ENCODE measurements at places on chromosomes 1 and 21.

GRCh38 chr1:39960431-39960958 is 5.5 kb downstream of the MFSD2A start:
- peaks cover 46% of the 10 kb centered on the region for H3K27me3 ChIP-seq
- peaks cover 13% of the 10 kb centered on the region for H3K4me1 ChIP-seq
- no peak overlapping the region for H3K4me3 ChIP-seq
- H3K36me3 ChIP-seq = no peaks in the 10 kb centered on the region
- H3K27ac ChIP-seq = no peak overlapping the region

DNA sequence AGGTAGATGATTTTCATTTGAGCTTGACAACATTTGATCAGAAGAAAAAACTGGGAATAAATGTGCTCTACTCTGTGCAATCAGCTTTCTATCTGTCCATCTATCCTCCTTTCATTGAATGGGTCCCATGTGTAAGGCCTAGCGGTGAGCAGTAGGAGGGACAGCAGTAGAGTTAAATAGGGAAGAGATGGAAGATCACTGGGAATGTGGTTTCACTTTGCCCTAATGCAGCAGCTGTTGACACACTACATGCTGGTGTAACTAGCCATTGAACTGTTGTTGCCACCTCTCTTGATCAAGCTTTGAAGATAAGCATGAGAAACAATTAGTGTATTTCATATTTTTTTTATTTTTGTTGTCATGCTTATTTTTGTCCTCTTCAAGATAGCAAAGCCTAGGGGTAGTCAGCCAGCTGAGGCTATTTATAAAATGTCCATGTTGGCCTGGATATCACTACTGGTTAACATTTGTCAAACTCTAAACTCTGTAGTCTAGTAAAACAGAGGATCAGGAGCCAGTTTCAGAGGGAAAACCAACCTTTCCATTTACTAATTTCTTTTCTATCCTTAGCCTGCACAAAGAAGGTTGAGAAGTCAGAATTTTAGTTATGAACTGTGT is 41.9 kb downstream of the CACNA1E start:
- H3K27me3 ChIP-seq = no peaks in the 10 kb centered on the region
- no peak for DNase-seq
- no peaks in the 10 kb centered on the region for H3K4me1 ChIP-seq
- H3K4me3 ChIP-seq = no peak overlapping the region
- H3K36me3 ChIP-seq = no peaks in the 10 kb centered on the region
- H3K27ac ChIP-seq = no peak overlapping the region

DNA sequence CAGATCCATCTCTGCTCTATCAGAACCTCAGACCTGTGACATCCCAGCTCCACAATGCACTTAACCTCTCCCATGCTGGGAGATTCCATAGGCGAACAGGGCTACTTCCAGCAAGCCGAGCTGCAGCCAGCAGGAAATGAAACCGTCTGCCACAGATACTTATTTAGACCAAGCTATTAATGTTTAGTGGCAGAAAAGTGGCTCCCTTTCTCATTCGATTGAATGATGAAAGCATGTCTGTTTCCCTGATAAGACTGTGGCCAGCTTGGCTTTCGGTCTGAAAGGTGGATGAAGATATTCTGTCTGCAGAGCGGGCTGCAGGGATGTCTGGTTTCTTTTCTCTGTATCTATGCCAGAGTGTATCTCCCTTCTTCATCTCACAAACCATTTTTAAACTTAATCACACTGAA is 146.4 kb downstream of the GREM2 start:
- H3K27me3 ChIP-seq = peaks cover 12% of the 10 kb centered on the region
- no peaks in the 10 kb centered on the region for H3K4me1 ChIP-seq
- H3K36me3 ChIP-seq = no peaks in the 10 kb centered on the region
- H3K27ac ChIP-seq = no peak overlapping the region
- no peak for DNase-seq

GRCh38 chr1:26861889-26862378 is 1.0 kb upstream of the SFN start:
- H3K4me3 ChIP-seq = no peak overlapping the region
- H3K36me3 ChIP-seq = peaks cover 4% of the 10 kb centered on the region
- DNase-seq = no peak
- H3K4me1 ChIP-seq = peaks cover 21% of the 10 kb centered on the region
- no peaks in the 10 kb centered on the region for H3K27me3 ChIP-seq

DNA sequence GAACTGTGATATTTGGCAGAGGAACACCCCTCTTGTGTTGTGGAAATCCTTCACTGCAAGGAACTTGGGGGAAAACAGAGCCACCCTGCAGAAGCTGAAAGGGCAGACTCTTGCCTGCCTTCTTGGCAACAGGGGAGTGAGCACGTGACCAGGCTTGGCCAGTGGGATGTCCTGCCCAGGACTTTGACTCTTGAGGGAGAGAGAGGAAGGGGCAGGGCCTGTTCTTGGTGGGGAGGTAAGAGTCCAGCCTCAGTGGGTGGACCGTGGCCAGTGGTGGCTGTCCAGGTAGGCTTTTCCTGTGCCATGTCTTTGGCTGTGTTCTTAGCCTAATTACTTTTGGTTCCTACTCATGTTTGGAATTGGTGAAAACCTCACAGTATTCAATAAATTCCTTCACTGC is 8.6 kb upstream of the AK2 start:
- no peak for DNase-seq
- peaks cover 10% of the 10 kb centered on the region for H3K4me1 ChIP-seq
- H3K36me3 ChIP-seq = no peaks in the 10 kb centered on the region
- no peak overlapping the region for H3K4me3 ChIP-seq

DNA sequence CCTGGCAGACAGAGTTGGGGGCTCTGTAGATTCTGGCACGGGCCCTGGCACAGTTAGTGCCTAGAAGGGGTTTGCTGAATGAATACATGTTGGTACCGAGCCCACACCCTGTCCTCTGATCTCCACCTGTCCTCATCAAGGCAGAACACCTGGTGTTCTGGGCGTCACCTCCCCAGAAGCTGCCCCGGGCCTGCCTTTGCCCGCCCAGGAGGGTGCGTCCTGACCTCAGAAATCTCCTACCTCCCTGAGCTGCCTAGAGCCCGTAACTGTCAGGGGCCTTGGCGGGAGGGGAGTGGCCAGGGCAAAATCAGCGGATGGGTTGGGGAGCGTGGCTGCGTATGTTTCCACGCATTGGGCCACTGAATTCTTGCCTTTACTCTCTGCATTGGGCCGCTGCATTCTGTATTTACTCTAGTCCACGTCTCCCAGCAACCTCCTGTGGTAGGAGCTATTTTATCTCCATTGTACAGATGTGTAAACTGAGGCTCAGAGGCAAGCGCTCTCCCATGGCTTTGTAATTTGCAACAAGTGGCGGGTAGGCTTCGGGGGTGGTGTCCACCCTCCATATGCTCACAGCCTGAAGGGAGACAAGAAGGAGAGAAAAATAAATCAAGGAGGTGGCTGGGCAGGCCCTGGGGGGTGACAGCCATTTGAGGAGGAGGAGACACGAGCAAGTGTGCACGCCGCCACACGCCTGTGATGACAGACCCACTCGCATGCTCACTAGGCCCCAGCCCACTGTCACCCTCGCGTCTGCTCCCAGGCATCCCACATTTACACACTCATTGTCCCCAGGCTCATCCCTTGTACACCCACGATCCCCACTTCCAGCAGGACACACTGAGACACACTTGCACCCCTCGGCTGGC is 95.7 kb upstream of the WNT4 start:
- no peaks in the 10 kb centered on the region for H3K36me3 ChIP-seq
- peaks cover 49% of the 10 kb centered on the region for H3K27me3 ChIP-seq
- H3K27ac ChIP-seq = no peak overlapping the region

DNA sequence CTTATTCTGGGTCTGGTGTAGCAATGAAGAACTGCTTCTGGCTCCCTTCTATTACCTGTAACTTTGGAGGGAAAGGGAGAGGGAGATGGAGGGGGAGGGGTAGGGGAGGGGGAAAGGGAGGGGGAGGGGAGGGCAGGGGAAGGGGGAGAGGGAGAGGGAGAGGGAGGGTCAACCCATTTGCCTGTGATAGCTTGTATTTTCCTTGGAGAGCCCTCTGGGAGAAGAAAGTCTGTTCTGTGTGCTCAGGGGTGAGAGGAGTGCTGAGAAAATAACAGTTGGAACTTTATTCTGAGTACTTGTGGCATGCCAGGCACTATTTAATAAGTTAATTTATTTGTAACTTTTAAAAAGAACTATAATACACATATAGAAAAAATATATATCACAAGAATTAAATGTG is 70.7 kb upstream of the TSPAN2 start:
- peaks cover 11% of the 10 kb centered on the region for H3K4me1 ChIP-seq
- no peak overlapping the region for H3K27ac ChIP-seq
- H3K27me3 ChIP-seq = no peaks in the 10 kb centered on the region
- no peak overlapping the region for H3K4me3 ChIP-seq
- no peaks in the 10 kb centered on the region for H3K36me3 ChIP-seq

- H3K27me3 ChIP-seq = peaks cover 38% of the 10 kb centered on the region
- H3K4me3 ChIP-seq = no peak overlapping the region
- no peak overlapping the region for H3K27ac ChIP-seq
- peaks cover 18% of the 10 kb centered on the region for H3K4me1 ChIP-seq
- no peaks in the 10 kb centered on the region for H3K36me3 ChIP-seq
- DNase-seq = no peak
Measured at GRCh38 chr1:3251807-3252428, 182.9 kb downstream of the PRDM16 start.

DNA sequence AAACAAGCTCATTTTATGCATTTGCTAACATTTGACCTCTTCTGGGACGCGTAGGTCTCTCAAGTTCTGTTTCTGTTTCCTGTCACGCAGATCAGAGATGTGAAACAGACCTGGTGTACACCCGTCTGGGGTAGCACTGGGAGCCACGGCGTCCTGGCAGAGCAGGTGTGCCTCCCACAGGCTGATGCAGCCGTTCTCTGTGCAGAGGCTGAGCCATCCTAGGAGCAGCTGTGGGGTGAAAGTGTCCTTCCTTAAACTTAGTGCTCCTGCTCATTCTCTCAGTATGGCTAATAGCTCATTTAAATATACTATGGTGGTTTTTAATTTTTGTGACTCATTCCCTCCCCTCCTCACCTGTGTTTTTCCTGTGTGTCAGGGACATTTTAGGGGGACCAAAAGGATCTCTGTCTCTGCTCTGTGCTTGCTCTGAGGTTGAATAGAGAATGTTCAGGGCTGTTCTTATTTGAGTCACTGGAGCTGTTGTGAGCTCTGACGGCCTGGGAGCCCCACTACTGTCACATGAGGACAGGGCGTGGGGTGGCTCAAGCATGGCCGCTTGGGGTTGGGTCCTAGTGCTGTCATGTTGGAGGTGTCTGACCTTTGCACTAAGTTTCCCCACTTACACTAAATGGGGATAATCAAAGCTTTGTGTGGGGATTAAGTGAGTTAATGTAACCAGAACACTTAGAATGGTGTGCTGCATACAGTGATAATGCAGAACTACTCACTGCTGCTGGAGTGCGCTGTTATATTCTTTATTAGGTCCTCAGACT is 43.0 kb downstream of the GALNT2 start:
- H3K36me3 ChIP-seq = no peaks in the 10 kb centered on the region
- no peak overlapping the region for H3K4me3 ChIP-seq
- H3K27me3 ChIP-seq = no peaks in the 10 kb centered on the region
- H3K27ac ChIP-seq = no peak overlapping the region

- DNase-seq = no peak
- no peaks in the 10 kb centered on the region for H3K27me3 ChIP-seq
- H3K4me3 ChIP-seq = no peak overlapping the region
- H3K27ac ChIP-seq = no peak overlapping the region
- no peaks in the 10 kb centered on the region for H3K4me1 ChIP-seq
- no peaks in the 10 kb centered on the region for H3K36me3 ChIP-seq
Measured at GRCh38 chr1:79575424-79575823, 568.9 kb upstream of the ADGRL4 start.

DNA sequence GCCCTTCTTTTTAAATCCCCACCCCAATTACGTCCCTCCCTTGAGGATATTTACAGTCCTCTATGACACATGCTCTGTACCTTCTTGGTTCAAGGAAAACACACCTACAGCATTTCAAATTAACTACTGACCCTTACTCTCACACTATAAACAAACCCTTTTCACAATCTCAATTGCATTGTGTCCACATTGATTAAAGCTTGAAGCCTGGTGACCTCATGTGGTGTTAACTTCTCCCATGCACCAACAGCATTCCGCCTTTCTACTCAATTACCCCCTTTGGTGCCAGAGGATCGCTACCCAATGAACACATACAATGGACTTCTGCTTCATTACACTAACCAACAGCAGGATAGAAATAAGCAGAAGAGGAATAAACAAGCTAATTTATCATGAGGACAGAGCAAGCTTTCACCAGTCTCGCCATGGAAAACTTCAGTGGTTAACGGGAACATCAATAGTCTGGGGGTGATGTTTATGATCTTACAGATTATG is 15.2 kb downstream of the WLS start:
- no peaks in the 10 kb centered on the region for H3K36me3 ChIP-seq
- no peak overlapping the region for H3K4me3 ChIP-seq
- no peak for DNase-seq
- peak overlapping the region; percentile 49 for H3K27ac ChIP-seq

- H3K4me3 ChIP-seq = no peak overlapping the region
- no peaks in the 10 kb centered on the region for H3K27me3 ChIP-seq
- DNase-seq = no peak
- no peak overlapping the region for H3K27ac ChIP-seq
- no peaks in the 10 kb centered on the region for H3K36me3 ChIP-seq
Measured at GRCh38 chr1:246695136-246695535, 29.1 kb upstream of the SCCPDH start.

DNA sequence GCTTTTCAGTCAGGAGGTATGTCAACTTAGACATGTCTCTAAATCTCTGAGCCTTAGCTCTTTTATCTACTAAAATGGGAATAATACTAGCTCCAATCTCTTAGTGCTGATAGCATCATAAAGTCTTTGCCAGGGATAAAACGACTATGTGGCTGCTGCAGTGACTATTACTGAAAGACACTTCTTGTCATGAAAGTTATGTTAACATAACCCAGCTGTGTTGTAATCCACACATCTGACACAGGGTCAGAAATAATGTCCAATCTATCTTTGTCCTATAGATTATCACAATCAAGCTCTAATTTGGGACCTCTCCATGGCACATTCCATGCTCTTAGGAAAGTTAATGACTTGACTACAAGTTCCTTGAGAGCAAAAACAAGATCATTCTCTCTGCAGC is 62.8 kb downstream of the JAK1 start:
- peaks cover 67% of the 10 kb centered on the region for H3K4me1 ChIP-seq
- no peaks in the 10 kb centered on the region for H3K27me3 ChIP-seq
- no peak for DNase-seq
- no peak overlapping the region for H3K27ac ChIP-seq
- no peaks in the 10 kb centered on the region for H3K36me3 ChIP-seq
- H3K4me3 ChIP-seq = no peak overlapping the region

DNA sequence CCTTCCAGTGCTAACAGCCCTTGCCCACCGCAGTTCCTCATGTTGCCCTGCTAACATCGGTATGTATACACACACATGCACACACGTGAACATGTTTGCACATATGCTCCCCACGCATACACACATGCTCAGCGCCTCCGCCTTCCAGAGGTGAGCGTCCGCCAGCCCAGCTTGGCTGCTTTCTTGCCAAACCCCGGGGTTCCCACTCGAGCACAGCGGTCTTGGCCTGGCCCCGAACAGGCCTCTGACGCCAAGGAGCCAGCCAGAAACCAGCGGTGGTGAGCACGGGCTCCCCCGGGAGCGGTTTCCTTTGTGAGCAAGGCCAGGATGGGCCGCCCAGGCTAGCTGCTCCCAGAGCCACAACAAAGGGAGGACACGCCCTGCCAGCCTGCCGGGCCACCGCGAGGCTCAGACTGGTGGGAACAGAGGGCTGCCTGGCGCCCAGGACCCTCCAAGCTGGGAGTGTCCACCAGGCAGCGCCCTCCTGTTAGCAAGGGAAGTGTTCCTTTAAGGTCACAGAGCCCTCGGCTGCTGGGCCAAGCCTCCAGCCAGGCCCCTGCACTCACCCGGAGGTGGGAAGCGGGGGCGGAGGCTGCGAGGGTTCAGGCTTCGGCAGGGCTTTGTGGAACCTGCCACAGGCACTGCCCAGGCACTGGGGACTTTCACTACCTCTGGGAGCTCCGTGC is 65.4 kb downstream of the ALPL start:
- H3K4me3 ChIP-seq = peak overlapping the region; percentile 25
- H3K27ac ChIP-seq = peak overlapping the region; percentile 95
- peaks cover 24% of the 10 kb centered on the region for H3K4me1 ChIP-seq
